ENCODE measurements at places on chromosomes 2 and 18. TPM values are rescaled to one million over a fixed set of nuclear protein-coding genes. Genes with fewer than 3 reads are reported as not detected.

DNA sequence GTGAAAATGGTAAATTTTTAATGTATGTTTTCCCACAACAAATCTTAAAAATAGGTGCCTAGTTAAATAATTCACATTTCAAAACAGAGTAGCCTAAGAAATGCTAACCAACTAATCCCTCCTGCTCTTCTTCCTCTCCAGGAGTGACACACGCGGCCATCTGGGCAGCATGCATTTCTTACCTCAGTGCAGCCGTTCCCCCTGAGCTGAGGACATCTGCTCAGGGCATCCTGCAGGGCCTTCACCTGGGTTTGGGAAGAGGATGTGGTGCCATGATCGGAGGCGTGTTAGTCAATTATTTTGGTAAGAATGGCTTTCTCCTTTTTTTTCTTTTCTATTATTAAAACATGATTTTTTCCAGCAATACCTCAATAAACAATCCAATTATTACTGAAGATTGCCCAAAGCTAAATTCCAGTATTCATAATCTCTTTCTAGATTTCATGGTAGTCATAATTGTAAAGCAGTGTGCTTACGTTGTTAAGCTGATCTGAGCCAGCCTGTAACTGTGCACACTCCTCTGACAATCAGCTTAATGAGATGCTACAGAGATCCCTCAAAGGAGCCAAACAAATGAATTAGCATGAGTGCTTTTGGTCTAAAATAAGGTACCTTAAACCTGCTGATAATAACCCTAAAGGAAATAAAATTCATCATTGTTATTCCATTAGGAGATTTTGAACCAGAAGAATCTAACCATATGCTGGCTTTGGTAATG lies 45.8 kb downstream of the NEMP2 start:
- peaks cover 12% of the 10 kb centered on the region for H3K36me3 ChIP-seq
- no peak for DNase-seq
- peaks cover 9% of the 10 kb centered on the region for H3K4me1 ChIP-seq
- H3K27me3 ChIP-seq = no peaks in the 10 kb centered on the region

- no peaks in the 10 kb centered on the region for H3K27me3 ChIP-seq
- H3K4me3 ChIP-seq = no peak overlapping the region
- no peak for DNase-seq
- H3K36me3 ChIP-seq = no peaks in the 10 kb centered on the region
- no peak overlapping the region for H3K27ac ChIP-seq
These were observed 245.6 kb downstream of the NDUFA10 start for GRCh38 chr2:239779584-239779983.

DNA sequence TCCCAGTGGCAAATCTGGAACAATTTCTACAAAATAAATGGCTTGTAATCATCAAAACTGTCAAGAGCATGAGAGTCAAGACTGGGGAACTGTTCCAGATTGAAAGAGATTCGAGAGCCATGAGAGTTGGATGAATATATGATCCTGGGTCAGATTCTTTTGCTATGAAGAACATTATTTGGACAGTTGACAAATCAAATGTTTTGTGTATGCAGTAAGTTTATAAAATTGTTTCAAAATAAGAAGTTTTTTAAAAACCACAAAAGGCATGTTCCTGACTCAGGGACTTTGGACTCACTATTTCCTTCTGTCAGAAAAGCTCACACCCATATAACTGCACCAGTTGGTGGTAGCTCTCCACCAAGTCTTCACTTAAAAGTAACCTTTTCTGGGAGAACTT lies 38.5 kb downstream of the ROCK2 start:
- no peak overlapping the region for H3K27ac ChIP-seq
- no peak overlapping the region for H3K4me3 ChIP-seq
- H3K36me3 ChIP-seq = no peaks in the 10 kb centered on the region
- H3K27me3 ChIP-seq = no peaks in the 10 kb centered on the region

DNA sequence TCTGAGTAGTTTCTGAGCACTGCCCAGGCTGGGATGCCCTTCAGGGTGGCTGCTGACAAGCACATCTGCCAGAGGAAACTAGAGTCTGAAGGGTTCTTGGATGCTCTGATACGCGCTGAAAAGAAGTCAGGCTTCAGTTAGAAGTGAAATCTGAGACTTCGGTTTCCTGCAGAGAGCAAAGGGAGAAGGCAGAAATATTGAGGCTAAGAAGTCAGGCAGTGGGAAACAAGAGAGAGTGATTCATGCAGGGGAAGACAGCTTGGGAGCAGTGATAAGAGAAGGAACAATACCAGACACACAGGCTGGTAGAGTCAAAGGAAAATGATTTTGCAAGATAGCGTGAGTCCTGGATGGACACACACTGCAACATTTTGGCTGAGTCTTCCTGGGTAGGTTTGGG lies 51.0 kb upstream of the BOD1L2 start:
- no peak for DNase-seq
- no peaks in the 10 kb centered on the region for H3K27me3 ChIP-seq
- no peak overlapping the region for H3K4me3 ChIP-seq
- H3K36me3 ChIP-seq = no peaks in the 10 kb centered on the region

GRCh38 chr2:140157816-140158215 lies 1377.6 kb upstream of the NXPH2 start:
- no peaks in the 10 kb centered on the region for H3K36me3 ChIP-seq
- H3K27ac ChIP-seq = no peak overlapping the region
- no peaks in the 10 kb centered on the region for H3K4me1 ChIP-seq

GRCh38 chr2:85737481-85737880 lies 16.3 kb upstream of the ATOH8 start:
- peak; percentile 68 for DNase-seq
- H3K36me3 ChIP-seq = no peaks in the 10 kb centered on the region
- peak overlapping the region; percentile 99 for H3K27ac ChIP-seq
- H3K4me3 ChIP-seq = no peak overlapping the region

Gene DOK6
- total RNA-seq = 0.94 TPM

Gene ZNF521
- total RNA-seq = 53.1 TPM

Gene DUSP2
- 2.4 TPM for total RNA-seq

Gene ERFE
- total RNA-seq = 5.9 TPM

Gene UBE2F
- total RNA-seq = 131 TPM
